ENCODE measurements at places on chromosomes 5 and 9.

- DNase-seq = no peak
Observed at GRCh38 chr9:132364068-132364467, 9.3 kb upstream of the SETX start.

DNA sequence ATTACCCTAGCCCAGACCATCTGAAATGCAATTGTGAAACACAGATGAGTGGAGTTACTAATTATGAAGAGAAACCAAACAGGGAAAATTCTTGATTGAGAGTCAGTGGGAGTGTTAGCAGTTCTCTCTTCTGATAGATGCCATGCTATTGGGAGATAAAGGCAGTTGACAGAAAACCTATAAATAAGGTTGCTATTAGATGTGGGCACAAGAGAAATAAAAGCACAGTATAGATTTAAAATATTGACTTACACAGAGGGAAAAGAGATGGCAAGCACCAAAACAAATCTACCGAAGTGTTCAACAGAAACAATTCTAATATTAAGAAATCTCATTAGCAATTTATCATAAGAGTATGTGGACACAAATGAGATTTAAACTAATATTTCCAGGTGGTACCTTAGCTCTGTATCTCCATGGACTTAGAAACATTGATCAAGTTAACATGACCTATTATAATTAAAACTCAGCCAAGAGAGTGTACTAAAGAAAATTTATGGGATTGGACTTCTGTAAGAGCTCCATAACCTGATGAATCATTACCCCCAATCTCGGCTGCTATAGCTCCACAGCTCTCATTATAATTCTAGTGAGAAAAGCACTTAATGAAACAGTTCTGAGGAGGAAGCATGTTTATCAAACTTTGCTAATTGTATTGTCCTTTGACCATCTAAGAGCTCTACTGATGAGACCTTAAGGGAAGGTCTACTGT lies 665.0 kb upstream of the RIOK2 start:
- no peak for DNase-seq

DNA sequence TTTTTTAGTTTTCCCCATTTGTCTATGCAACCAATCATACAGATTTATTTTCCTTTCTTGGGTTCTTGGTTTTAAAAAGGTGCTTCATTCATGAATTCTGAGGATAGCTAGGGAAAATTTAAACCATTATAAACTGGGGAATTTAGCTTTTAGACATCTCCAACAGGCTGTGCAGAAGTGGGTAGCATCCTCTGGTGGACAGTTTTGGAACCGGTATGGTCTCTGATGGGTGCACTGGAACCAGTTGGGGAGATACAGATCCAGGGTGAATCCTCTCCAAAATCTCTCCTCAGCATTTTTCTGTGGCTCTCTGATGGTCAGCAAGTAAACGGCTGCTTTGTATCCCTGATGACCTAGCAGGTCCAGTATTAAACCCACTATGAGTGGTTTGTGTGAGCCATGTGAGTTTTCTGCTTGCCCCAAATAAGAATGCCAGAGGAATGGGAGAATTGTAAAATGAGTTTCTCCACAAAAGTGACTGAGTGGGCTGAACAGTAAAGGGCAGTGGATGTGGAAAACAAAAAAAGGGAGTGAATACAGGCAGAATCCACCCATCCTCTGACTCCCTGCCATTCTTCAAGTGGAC lies 9.1 kb upstream of the DNAJC25 start:
- DNase-seq = no peak

DNA sequence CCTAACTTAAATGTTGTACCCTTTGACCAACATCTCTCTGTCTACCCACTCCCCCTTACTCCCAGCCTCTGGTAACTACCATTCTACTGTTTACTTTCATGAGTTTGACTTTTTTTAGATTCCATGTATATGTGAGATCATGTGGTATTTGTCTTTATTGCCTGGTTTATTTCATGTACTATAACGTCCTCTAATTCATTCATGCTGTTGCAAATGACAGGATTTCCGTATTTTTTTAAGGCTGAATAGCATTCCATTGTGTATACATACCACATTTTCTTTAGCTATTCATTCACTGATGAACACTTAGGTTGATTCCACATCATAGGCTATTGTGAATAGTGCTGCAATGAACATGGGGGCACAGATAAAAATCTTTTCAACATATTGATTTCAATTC lies 11.8 kb upstream of the NDUFB6 start:
- no peak for DNase-seq

Measured in NCI-H446 treated with DMSO at 0.1 percent for 48 hours (cell line).